Stimulated activated CD4-positive, alpha-beta T cell treated with anti-CD3 and anti-CD28 coated beads, TNF-alpha, amount 100 ng/mL, for 24 hours (primary cell): ENCODE measurements at places on chromosomes 7 and 10.

GRCh38 chr7:41052201-41052600, 650.7 kb downstream of the INHBA start:
- no peak for DNase-seq

DNA sequence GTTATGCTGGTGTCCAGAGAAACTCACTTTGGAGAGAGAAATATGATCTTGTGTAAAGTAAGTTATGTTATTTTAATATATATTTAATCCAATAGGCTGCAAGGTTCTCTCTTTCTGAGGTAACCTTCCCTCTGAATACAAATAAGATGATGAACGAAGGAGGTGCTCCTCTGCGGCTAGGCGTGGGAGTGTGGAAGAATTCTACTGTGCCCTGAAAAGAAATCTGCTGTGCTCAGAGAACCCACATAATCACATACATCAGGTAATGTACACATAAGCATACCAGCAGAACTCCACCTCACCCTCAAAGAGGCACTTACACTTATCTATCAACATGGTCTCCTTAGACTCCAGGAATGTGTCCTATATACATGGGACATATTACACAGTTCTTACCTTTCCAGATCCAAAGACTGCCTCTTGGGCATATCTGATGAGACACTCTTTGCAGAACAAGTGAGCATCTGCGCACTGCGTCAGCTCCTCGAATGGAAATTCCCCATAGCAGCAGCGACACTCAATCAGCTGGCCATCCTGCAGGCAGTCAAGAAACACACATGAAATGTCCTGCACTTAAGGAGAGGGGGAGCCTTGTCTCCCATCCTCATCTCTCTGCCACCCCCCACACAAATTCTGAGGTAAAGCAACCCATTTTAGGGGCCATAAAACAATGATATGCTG, 66.7 kb downstream of the RNF216 start:
- DNase-seq = no peak

DNA sequence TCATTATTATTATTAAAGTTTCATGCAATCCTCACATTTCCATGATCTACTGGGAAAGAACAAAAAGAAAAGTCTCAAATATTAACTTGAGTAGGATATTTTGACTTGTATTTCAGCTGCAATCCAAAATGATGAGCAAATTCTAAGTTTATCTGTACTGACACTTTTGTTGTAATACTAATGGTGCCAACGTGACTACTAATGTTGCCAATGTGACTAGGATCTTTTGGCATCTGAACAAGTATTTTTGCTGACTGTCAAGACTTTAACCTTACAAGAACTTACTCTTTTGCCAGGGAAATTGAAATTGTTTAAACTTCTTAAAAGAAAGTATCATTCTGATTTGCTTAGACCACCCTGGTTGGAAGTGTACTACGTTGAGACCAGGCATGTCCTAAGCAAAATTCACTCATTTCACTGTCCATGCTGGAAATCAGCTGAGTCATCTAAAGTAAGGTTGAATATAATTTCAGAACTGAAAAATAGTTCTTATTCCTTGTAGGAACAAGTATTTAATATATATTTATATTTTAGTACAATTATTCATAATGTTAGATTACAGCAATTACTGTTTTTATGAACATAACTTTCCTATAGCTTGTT, 78.5 kb upstream of the LYZL1 start:
- no peak for DNase-seq

- DNase-seq = peak; percentile 67
Measured at GRCh38 chr10:43396928-43397624, 11.9 kb downstream of the HNRNPF start.

- DNase-seq = no peak
Measured at GRCh38 chr10:2933519-2933918, 133.8 kb upstream of the PFKP start.
